ENCODE measurements at places on chromosomes 1 and 21. TPM values are rescaled to one million over a fixed set of nuclear protein-coding genes. Genes with fewer than 3 reads are reported as not detected.

Gene CFHR4
- not detected for total RNA-seq

GRCh38 chr1:18913065-18913835, 10.9 kb upstream of the ALDH4A1 start:
- no peaks in the 10 kb centered on the region for H3K4me1 ChIP-seq
- H3K27ac ChIP-seq, result no peak overlapping the region
- no peaks in the 10 kb centered on the region for H3K27me3 ChIP-seq
- H3K36me3 ChIP-seq, result no peaks in the 10 kb centered on the region
- H3K4me3 ChIP-seq, result no peak overlapping the region

DNA sequence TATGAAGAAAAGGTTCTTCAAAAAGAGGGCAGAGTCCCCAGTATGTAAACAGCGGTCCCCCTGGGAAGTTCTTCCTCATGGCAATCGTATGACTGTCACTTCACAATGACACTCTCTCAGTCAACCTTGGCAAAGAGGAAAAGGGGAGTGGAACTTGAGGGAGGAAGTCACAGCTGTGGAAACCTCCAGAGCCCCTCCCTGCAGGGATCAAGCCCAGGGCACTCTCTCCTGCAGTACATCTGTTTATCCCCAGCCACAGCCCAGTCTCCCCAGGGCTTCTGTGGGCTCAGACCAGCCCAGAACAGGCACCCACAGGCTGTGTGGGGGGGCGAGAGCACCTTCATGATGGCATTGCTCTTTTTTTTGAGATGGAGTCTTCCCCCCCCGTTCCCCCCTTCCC, 2.0 kb downstream of the ATP13A2 start:
- peaks cover 23% of the 10 kb centered on the region for H3K4me1 ChIP-seq
- no peak overlapping the region for H3K27ac ChIP-seq
- no peak overlapping the region for H3K4me3 ChIP-seq
- no peaks in the 10 kb centered on the region for H3K27me3 ChIP-seq
- no peaks in the 10 kb centered on the region for H3K36me3 ChIP-seq

GRCh38 chr1:41509270-41509671, 24.8 kb upstream of the EDN2 start:
- no peak overlapping the region for H3K4me3 ChIP-seq
- H3K36me3 ChIP-seq, result no peaks in the 10 kb centered on the region
- no peak overlapping the region for H3K27ac ChIP-seq
- no peaks in the 10 kb centered on the region for H3K27me3 ChIP-seq
- DNase-seq, result no peak

DNA sequence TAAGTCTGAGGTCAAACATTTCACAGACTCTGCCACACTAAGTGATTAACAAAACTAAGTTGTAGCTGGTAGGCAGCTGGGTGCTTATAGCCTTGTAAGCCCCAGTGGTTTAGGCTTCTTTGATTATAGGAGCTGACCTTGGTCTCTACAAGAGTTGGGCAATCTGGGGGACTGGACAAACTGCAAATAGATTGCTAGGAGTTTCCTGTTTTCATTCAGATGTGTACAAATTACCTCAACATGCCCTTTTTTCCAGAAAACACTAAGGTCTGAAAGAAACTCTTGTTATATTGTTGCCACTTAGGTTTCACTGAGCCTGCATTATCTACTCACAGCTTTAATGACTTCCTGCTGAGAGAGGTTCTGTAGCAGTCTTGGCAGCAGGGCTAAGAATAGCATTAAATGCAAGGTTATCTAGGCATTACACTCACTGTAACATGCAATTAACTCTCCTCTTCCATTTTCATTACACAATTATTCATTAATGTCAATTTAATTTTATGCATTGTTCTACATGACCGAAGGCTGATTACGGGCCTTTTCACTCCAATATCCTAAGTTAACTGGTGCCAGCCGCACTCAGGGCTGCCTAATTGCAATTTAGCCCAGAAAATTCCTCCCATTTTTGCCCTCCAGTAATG, 314.0 kb downstream of the LMO4 start:
- no peak overlapping the region for H3K4me3 ChIP-seq
- DNase-seq, result peak; percentile 74
- no peaks in the 10 kb centered on the region for H3K27me3 ChIP-seq
- H3K4me1 ChIP-seq, result peaks cover 35% of the 10 kb centered on the region

GRCh38 chr1:151060657-151061421, 642 bp downstream of the MLLT11 start:
- no peaks in the 10 kb centered on the region for H3K27me3 ChIP-seq
- peak; percentile 38 for DNase-seq
- H3K36me3 ChIP-seq, result no peaks in the 10 kb centered on the region
- H3K4me3 ChIP-seq, result peak overlapping the region; percentile 89
- peak overlapping the region; percentile 76 for H3K27ac ChIP-seq
